ENCODE measurements at places on chromosomes 16 and 17.

DNA sequence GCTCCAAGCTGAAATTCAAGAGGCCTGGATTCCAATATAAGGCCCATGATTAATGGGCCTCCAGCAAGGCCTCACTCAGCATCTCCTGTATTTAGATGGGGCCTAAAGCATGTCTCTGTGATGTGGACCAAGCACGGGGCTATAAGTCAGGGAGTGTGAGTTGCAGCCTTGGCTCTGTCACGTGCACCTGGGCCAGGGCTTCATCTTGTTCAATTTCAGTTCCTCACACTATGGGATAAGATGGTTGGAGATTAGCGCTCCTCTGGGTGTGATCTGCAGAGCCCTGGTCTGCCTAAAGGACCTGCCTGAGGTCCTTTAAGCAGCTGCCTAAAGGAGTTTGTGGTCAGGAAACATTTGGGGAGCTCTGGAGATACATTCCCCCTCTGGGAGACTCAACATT is 25.2 kb downstream of the KLHL36 start:
- no peak for DNase-seq

DNA sequence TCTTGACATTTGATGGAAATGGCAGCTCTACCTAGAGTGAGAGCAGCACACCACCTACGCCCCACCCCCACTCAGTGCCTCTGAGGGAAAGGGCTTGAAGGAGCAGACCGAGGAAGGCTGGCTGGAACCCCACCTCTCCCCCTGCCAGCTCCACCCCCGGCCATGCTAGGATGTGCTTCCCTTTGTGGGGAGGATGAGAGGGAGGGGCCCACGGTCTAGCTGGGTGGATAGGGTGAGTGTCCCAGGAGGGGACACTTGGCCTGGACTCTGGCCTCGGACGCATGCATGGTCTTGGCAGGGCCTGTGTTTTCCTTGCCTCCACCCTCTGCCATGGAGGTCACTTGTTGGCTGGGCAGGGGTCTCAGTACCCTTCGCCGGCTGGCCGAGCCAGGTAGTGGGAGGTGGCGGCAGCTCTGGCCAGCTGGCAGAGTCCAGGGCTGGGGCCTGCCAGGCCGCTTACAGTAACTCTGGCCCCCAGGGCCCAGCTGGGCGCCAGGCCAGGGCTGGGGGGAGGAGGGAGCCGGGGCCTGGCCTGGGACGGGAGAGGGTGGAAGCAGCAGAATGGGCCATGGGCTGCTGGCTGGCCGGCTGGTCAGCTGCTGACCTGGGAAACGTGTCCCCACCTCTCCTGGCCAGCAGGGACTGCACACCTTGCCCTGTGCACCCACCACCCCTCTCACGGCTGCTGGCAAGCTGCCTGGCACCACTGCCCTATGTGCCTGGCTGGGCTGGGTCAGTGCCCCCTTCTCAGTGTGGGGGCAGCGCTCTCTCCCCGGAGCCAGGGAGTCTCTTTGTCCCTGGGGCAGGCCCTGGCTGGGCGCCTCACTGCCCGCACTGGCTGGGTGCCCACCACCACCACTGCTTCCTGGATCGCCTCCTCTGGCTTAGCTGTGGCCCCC is 23.0 kb downstream of the RARA start:
- DNase-seq: no peak

GRCh38 chr17:64984181-64984580 is 64.9 kb upstream of the LRRC37A3 start:
- DNase-seq: no peak

- no peak for DNase-seq
Observed at GRCh38 chr17:27982688-27983087, 59.8 kb upstream of the NLK start.

- no peak for DNase-seq
Observed at GRCh38 chr17:1227365-1227764, 42.9 kb upstream of the BHLHA9 start.

- DNase-seq: no peak
Observed at GRCh38 chr17:27218719-27219488, 75.0 kb upstream of the WSB1 start.

- no peak for DNase-seq
Observed at GRCh38 chr17:1035546-1036170, 38.7 kb downstream of the TIMM22 start.

DNA sequence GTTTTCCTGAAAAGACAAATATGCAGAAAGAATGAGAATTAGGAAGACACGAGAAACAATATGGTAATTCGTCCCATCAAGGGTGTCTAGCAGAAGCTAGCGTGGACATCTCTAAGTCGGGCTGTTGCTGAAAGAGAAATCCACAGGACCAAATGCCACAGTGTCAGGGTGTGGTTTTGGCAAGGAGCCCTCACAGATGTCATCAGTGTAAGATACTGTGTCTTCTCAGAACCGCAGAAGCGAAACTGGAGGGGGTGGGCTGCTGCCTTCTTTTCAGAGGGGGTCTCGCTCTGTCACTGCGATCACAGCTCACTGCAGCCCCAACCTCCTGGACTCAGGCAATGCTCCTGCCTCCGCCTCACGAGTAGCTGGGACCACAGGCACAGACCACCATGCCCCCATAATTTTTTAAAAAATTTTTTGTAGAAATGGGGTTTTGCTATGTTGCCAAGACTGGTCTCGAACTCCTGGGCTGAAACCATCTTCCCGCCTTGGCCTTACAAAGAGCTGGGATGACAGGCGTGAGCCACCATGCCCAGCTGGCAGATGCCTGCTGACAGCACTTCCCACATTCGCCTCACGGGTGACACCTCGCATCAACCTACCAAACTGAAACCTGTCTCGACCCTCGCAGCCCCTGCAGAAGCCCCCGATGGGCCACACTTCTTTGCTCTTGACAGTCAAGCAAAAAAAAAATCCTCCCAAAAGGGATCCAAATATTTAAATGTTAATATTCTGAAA is 26.2 kb downstream of the TRAP1 start:
- no peak for DNase-seq

- no peak for DNase-seq
Observed at GRCh38 chr17:16384557-16384956, 3.7 kb downstream of the UBB start.

- no peak for DNase-seq
Observed at GRCh38 chr17:78474614-78475146, 96.2 kb downstream of the PGS1 start.

DNA sequence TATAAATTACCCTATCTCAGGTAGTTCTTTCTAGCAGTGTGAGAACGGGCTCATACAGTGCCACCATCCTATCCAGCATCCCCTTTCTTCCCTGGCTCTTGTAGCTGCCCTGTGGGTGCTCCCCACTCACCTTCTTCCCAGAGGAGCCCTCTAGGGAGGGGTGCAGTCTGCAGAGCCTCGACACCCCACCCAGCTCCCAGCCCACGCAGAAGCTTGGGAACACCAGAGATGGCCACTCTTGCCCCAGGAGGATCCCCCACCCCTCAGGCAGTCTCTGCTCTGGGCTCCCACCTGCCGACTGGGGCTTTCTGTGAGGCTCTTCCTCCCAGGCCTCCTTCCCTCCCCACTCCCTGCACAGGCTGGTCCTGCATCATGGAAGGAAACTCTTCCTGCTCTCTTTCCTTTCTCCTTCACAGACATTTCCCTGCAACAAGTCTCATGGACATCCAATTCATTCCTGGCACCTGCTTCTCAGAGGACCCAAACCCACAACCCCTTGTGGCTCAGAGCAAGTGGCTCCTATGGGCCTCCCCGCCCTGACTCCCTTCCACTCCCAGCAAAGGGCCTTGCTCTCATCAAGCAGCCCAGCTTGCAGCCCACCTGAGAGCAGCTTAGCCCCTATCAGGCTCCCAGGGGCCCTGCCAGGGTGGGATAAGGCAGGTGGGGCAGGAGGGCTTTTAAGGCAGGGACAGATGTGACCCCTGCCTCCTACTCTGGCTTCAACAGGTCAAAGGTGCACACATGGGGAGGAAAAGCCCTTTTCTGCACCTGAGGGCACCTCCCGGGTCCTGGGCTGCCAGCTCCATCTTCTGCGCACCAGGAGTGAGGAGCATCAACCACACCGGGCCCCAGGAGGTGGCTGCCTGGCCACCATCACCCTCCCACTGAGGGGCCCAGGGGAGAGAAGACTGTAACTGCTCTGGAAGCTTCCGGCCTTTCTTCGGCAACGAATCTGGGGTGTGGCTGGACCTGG is 263.8 kb upstream of the TNRC6C start:
- peak; percentile 25 for DNase-seq

- DNase-seq: peak; percentile 83
Observed at GRCh38 chr16:10579965-10580882, at the start of gene EMP2. EMP2 (minus strand) TSS chr16:10580598; CDS start chr16:10547617, 32,981 bp downstream.

DNA sequence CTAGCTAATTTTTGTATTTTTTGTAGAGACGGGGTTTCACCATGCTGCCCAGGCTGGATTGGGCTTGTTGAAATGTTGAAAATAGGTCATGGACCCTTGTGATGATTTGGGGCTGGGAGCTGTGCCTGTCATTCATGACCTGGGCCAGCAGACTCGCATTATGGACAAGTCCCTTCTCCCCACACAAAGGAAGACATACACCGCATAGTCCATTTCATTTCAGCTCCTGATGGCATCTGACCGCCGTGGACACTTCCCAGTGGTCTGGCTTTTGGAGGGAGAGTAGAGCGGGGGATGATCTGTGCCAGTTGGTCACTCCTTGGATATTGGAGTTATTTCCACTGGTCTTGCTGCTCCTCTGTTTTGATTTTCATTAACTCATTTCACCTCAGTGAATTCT is 34.8 kb downstream of the MPRIP start:
- DNase-seq: no peak

GRCh38 chr16:86919578-86920305 is 341.4 kb downstream of the FOXL1 start:
- DNase-seq: no peak

GRCh38 chr17:28747051-28747691 is 3.4 kb downstream of the TRAF4 start:
- DNase-seq: peak; percentile 52

GRCh38 chr17:36193216-36193775 is 3.3 kb downstream of the CCL3L1 start:
- no peak for DNase-seq
